ENCODE measurements at places on chromosomes 1 and 21.

DNA sequence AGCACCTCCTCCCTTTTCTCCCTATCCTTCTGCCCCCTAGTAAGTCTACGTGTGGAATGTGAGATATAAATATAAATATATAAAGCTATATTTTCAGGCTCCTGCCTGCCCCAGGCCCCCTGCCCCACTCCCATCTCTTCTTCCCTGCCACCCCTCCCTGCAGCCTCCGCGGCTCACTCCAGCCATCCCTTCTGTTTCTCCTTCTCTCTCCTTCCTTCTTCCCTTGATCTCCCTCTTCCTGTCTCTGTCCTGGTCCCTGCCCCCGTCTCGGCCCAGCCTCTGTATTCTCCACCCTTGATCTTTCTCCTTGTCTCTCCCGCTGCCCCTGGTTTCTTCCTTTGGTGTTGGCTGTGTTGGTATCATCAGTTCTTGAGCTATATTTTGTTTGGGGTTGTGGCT, 23.2 kb downstream of the DMBX1 start:
- no peak for DNase-seq

- no peak for DNase-seq
Measured at GRCh38 chr1:33928251-33928650, 64.4 kb downstream of the HMGB4 start.

- DNase-seq, result no peak
Measured at GRCh38 chr1:32291145-32291707, 657 bp upstream of the HDAC1 start.

DNA sequence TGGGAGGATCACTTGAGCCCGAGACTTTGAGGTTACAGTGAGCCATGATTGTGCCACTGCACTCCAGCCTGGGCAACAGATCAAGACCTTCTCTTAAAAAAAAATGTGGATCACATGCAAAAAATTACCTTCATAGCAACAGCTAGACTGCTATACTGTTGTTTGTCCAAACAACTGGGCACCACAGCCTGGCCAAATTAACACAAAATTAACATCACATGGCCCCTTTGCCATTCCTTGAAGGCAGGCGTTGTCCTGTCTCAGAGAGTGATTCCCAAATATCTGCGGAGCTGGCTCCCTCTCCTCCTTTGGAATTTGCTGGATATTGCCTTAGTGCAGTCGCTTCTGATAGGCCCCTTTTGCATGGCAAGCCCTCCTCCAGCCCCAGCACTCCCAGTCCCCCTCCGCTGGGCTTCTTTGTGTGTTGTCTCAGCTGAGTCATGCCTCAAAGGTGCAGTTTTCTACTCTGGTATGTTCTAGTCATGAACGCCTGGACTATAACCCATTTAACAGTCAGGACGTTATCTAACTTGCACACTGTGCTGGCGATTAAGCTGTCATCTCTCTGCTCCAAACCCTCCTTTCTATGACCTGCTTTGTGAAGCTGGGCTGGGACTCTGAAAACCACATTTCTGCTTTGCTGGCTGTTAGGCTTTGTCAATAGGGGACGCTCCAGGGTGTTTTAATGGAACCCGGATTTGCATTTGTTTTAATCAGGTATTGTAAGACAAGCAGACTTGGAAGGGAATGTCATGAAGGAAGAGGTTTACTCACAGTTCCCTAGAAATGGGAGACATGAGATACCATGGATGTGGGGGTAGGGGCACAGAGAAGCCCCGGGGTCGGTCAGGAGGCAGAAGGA, 20.1 kb upstream of the HPCAL4 start:
- DNase-seq, result no peak

DNA sequence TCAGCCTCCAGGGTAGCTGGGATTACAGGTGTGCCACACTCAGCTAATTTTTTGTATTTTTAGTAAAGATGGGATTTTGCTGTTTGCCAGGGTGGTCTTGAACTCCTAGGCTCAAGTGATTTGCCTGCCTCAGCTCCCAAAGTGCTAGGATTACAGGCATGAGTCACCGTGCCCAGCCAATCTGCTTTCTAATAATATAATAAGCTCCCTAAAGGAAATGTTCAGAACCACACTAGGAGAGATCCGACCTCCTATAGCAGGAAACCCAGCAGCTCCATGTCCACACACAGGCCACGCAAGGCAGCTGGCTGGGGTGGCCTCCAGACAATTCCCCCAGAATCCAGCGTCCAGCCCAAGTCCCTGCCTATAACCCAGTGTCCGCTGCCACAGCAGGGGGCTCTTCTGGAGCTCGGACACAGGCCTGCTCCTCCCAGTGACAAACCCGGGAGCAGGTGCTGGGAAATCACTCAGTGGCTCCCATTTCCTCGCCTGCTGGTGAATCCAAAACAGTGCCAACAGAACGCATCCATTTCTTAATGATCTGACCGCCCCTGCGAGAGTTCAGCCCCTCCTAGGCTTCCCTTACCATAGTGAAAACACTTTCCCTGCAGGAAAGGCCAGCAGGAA, 7.5 kb downstream of the RIPK4 start:
- DNase-seq, result no peak

GRCh38 chr1:173469656-173470055, 7.5 kb upstream of the PRDX6 start:
- DNase-seq, result no peak

DNA sequence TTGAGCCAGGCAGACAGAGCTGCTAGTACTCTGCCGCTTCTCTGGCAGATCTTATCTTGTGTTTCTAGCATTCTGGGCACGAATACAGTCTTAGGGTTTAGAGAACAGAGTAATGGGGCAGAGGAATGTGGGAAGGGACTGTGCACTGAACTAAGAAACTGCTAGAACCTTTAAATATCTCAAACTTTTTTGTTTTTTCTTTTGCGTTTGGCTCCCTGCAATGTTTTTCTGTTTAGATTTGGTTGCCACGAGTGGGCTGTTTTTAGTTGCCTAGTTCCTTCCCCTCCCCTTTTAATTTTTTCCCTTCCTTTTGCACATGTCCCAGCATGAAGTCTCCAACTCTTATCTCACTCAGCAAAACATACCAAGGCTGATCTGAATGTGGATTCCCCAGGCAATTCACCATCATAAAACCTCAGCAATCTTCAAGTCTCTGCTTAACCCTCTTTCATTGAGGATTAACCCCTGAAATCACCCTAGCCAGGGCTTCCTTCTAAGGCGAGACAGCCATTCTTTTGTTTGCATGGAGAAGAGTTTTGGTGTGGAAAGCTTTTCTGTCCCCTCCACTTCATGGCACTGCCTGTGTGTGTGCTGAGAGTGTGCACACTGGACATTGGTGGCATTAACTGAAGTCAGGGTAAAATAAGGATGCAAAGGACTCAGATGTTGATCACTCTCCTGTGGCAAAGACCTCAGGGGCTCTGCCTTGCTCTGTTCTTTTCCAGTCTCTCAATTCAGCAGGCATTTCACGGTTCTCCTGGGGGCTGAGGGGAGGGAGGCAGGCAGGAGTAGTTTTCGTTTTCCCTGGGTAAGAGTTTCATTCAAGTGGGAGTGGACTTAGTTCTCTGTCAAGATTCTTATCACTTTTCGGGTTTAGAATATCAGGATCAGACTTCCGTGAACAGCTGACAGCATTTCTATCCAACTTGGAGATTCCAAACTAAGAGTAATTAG, 2.8 kb upstream of the ATF3 start:
- DNase-seq, result no peak

GRCh38 chr1:156123356-156124196, 9.1 kb downstream of the LMNA start:
- peak; percentile 86 for DNase-seq

- DNase-seq, result no peak
Measured at GRCh38 chr1:36874271-36875060, 159.8 kb downstream of the GRIK3 start.

GRCh38 chr1:45326627-45327623, at the start of gene HPDL:
HPDL (plus strand) TSS chr1:45326895; CDS start chr1:45327149, 254 bp downstream.
- peak; percentile 79 for DNase-seq

GRCh38 chr1:31752952-31753475, 11.1 kb downstream of the ADGRB2 start:
- no peak for DNase-seq

GRCh38 chr1:180953291-180954004, 40.8 kb downstream of the KIAA1614 start:
- no peak for DNase-seq

DNA sequence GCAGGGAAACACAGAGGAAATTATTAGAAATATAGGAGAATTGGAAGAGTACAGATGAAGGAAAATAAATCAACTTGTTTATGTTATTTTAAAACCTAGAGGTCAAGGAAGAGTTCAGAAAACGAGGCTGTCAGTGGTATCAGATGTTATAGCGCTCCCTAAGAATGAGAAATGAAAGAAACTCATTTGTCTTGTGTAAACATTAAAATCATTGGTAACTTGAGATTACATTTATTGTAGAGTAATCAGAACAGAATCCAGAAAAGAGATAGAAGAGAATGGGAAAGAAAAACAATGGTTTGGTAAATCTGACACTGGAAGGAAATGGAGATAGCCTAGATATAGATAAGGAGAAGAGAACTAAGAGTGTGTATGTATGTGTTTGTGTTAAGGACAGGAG, 106.4 kb downstream of the ATF6 start:
- DNase-seq, result no peak

GRCh38 chr1:2290595-2291510, 62.7 kb downstream of the SKI start:
- no peak for DNase-seq

DNA sequence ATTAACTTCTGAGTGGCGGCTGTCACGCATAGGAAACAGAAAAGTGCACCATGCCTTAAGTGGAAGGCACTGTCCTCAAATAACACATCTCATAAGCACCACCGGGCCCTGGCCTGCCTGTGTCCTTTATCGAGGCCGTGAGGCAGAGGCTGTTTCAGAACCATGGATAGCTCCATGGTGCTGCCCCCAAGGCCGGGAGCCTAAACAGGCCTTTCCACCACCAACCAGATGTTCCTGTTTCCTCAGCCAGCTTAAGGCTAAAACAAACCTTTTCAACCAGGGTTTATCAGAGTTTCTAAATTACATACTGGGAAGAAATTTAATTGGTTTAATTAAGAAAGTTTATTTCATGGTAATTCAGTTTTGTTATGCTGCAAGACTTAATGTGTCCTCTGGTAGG, 114.4 kb downstream of the DMRTA2 start:
- DNase-seq, result no peak

- DNase-seq, result no peak
Measured at GRCh38 chr1:153533689-153534201, 2.0 kb downstream of the S100A6 start.

GRCh38 chr1:160282807-160283206, 2.1 kb downstream of the PEX19 start:
- no peak for DNase-seq

GRCh38 chr21:14541841-14542490, 4.1 kb downstream of the SAMSN1 start:
- DNase-seq, result no peak

DNA sequence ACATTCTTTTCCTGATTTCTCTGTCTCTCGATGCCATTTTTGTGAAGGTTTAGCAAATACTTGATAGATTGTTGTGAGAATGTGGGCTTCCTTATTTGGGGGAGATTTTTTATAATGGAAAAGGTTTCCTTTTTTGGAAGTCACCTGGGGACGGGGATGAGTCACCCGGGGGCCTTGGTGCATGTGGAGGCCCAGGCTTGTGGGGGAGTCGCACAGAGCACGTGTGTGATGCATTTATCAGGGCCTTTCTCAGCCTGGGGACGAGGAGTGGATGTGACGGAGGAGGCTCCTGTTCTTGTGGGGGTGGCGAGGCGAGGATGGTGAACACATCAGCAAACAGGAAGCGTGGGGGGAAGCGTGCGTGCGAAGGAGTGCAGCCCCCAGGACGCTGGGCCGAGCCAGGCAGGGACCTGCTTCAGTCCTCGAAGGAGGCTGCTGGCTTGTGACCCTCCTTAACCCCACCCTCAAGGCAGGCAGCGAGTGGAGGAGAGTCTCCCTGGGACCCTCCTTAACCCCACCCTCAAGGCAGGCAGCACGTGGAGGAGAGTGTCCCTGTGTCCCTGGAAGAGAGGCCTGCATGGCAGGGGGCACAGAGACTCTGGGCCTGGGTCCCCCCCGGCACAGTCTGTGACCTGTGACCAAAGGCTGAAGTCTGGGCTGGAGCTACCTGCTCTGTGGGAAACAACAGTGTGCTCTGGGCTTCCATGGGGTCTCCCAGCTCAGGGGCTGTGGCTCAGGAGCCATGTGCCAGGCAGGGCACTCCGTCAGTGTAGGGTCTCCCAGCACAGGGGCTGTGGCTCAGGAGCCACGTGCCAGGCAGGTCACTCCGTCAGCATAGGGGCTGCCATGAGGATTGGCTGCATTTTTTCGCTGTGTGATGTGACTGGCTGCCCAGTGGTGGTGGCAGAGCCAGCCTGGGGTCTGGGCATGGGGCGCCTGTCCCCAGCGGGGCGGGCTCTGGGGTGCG, 57.2 kb downstream of the AGPAT3 start:
- no peak for DNase-seq

GRCh38 chr1:187413405-187414169, 584.8 kb downstream of the PLA2G4A start:
- DNase-seq, result peak; percentile 65

DNA sequence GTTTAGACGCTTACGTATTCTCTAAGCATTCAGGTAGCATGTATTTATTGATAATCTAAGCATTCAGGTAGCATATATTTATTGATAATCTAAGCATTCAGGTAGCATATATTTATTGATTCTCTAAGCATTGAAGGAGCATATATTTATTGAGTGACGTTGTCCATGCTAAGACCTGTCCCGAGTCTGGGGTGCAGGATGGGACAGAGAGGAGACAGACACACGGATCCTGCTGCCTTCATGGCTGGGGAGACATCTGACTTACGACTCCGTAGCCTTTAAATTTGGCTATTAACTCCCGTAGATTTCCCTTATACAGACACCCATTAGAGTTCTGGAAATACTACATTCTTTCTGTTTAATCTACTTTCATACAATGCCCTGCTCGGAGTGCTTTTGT, 982 bp downstream of the SCCPDH start:
- no peak for DNase-seq

DNA sequence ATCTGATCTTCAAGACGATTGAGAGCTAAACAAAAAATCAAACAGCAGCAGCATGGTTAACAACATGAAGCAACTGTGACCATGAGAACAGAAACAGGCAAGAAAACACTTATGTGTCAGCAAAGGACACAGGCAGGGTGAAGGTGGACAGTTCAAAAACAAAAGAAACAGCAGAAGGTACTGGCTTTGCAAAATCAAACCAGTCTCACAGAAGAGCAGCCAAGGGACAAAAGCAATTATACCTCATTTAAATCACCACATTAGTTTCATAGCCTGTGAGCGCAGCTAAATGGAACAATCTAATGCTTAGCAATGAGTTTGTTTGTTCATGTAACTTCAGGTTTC, 59.1 kb downstream of the CAPN2 start:
- no peak for DNase-seq

DNA sequence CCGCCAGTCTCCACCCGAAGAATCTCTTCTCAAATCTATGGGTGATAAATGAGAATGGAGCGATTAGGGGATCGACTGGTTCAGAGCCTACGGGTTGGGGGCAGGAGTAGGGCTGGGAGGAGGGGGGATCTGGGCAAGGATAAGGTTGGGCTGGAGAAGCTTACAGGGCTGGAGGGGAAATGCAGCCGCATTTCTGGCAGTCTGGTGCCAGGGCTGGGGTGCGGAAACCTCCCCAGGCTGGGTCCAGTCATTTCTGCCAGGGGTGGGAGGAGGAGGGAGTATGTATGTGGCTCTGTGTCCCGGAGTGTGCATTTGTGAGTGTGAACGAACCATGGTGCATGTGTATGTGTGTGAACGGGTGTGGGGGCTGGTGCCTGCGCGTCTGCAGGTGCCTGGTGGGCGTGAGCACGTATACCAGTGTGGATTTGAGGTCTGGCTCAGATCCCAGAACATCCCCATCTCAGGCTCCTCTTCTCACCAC, 10.2 kb downstream of the C1orf216 start:
- peak; percentile 83 for DNase-seq

- DNase-seq, result no peak
Measured at GRCh38 chr1:201556841-201557571, 18.1 kb downstream of the NAV1 start.

Data from NCI-H2081 (cell line).